Right lobe of liver (tissue), 6 donors: ENCODE measurements at places on chromosomes 6 and 20.
A peak's percentile ranks its signal among the peaks of the same experiment; 100 is the strongest.

- DNase-seq = no peak
Measured at GRCh38 chr6:53495506-53496499, 49.1 kb downstream of the GCLC start.

DNA sequence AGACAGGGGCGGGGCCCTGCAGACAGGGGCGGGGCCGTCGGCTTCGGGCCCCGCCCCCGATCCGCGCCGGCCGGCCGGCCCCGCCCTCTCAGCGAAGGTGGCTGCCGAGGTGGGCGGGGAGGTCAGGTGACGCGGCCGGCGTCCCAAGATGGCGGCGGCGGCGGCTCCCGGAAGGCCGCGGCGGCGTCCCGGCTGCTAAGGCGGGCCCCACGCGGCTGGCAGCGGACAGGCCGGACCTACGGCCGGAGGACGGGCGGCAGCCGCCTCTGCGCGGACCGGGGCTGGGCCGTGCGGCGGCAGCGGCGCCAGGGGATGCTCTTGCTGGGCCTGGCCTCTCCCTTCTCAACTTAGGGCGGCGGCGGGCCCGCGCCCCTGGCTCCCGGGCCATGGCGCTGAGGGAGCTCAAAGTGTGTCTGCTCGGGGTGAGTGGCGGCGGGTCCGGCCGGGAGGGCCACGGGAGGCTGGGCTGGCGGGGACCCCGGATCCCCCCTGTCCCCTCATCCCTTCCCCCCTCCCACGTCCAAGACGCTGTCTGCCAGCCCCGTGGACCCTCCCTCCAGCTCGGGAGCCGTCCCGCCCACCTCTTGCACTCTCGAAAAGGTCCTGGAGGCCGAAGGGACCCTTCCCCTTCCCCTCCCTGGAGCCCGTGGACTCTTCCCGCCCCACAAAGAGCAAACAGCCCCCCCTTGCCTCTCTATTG lies at the start of gene RAB22A:
Gene RAB22A, plus strand, starts transcription at position 125 of the 700 bp plus-strand sequence. Its CDS starts 262 bp downstream, at position 387.
- peak; percentile 87 for DNase-seq

DNA sequence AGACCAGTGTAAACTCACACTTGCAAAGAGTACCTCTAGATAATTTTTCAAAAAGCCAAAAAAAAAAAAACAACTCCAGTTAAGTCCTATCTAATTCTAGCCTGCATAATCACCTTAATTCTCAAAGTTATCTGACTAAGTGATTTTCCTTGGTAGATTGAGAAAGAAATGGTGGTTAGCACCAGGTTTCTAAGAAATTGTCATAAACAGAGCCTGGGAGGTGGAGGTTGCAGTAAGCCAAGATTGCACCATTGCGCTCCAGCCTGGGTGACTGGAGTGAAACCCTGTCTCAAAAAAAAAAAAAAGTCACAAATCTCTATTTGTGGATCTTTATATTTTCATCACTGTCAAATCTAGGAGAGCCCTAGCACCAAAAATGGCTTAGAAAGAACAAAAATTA lies 8.9 kb downstream of the FBXO5 start:
- no peak for DNase-seq

DNA sequence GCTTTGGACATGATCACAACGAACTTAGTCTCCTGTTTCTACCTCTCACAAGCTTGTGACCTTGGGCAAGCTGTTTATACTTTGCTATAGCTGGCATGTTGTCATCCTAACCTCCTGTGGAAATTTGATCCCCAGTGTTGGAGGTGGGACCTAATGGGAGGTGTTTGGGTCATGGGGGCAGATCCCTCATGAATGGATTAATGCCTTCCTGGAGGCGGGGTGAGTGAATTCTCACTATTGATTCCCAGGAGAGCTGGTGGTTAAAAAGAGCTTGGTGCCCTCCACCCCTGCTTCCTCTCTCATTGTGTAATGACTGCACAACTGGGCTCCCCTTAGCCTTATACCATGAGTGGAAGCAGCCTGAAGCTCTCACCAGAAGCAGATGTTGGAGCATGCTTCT lies 228.9 kb downstream of the HIVEP2 start:
- DNase-seq = no peak

- DNase-seq = no peak
Measured at GRCh38 chr20:20597966-20598365, 114.5 kb downstream of the RALGAPA2 start.

- no peak for DNase-seq
Measured at GRCh38 chr20:24821391-24821790, 127.7 kb upstream of the CST7 start.

DNA sequence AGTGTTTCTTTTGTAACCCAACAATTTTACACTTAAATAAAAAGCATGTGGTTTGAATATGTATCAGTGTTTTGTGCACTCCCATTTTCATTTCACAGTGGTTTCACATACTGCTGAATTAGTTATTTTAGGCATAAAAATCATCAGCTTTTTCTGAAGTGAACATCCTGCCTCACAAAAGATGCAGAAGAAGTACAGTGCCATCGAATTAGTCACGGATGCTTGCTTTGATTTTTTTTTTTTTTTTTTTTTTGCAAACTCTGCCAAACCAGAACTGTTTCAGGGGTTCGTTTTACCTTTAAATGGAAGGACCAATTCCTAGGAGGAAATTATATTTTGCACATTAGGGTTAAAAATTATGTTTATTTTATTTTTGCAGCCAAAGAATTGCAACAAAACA lies 158.6 kb downstream of the RPS12 start:
- DNase-seq = no peak

DNA sequence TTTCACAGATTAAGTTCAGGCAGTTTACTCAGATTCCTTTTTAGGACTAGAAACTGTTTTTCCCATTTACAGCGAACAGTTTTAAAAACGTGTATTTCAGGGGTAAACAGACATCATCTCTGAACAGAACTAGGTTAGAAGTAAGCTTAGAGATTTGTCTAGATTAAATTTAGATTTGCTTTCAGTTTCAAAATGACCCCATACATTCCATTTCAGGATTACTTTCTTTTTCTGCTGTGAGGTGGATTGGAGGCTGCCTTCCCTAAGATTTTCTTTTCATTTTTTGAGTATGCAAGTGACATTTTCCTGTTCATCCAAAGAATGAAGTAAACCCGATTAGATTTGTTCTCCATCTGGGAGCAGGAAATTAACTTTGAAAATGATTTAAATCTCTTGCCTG lies 747.2 kb downstream of the KHDRBS2 start:
- DNase-seq = no peak

GRCh38 chr20:10201321-10201870 lies 17.2 kb upstream of the SNAP25 start:
- no peak for DNase-seq

GRCh38 chr6:39493174-39493573 lies 170.7 kb upstream of the KCNK16 start:
- DNase-seq = no peak

GRCh38 chr6:149934249-149935156 lies 7.3 kb upstream of the ULBP2 start:
- no peak for DNase-seq

DNA sequence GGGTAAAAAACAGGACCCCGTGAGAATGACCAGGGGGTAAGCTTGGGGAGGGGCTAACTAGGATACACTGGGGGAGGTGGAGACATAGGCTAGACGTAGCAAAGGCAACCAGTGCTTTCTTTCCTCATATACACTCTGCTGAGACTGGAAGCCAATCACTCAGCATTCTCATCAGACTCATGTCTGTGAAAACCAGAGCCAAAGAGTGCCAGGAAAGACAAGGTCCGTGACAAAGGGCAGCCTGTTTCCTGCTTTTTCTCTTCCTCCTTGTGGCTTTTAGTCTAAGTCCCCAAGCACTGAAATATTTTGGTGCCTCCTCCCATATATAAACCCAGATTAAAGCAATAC lies 97.9 kb upstream of the NEDD9 start:
- no peak for DNase-seq

GRCh38 chr20:62860924-62861691 lies 514 bp downstream of the TCFL5 start:
- no peak for DNase-seq

DNA sequence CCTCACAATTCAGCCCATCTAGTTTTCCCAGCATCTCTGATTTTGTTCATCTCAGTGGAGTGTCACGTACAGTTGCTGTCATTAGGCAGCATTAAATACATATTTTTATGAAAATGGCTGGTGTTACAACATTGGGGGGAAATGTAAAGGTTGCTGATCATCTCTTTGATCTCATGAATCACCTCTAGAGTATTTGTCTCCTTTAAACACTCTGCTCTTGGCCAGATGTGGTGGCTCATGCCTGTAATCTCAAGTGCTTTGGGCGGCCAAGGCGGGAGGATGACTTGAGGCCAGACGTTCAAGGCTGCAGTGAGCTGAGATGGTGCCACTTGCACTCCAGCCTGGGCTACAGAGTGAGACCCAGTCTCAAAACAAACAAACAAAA lies 128.1 kb downstream of the IPCEF1 start:
- DNase-seq = no peak
